ENCODE measurements at places on chromosomes 6 and 20.

- no peak for DNase-seq
Observed at GRCh38 chr6:69696273-69696672, 100.5 kb downstream of the LMBRD1 start.

DNA sequence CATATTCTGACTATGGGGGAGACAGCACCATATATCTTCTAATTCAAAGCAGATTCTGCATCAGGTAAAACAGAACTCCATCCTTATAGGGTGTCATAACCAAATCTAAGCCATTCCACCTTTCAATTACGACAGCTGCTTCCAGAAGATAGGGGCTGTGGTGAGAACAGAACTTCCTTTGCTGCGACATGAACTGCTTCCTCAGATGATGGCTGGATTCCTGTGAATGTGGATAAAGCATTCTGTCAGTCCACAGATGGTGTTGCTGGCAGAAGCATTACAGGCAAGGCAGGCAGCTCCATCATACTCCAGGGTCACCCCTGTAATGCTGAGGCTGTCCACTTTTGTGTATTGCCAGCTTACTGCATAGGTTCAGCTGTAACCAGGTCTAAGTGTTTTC is 172.1 kb upstream of the PROKR2 start:
- no peak for DNase-seq

- no peak for DNase-seq
Observed at GRCh38 chr20:7790189-7790588, 150.1 kb downstream of the HAO1 start.

DNA sequence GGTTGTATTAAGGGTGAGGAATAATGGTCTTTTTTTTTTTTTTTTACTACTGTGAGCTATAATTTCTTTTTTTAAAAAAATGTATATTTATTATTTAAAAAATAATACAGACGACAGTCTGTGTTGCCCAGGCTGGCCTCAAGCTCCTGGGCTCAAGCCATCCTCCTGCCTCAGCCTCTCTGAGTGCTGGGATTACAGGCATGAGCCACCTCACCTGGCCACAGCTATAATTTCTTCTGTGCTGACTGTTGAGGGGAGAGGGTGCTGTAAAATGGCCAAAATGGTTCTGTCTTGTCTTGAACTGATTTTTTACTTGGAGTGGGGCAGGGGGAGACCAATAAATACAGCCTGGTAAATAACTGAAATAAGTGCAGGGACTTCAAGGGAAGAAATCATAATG is 3.6 kb downstream of the SRSF3 start:
- DNase-seq = no peak

- no peak for DNase-seq
Observed at GRCh38 chr6:43945768-43946080, 175.7 kb downstream of the VEGFA start.

DNA sequence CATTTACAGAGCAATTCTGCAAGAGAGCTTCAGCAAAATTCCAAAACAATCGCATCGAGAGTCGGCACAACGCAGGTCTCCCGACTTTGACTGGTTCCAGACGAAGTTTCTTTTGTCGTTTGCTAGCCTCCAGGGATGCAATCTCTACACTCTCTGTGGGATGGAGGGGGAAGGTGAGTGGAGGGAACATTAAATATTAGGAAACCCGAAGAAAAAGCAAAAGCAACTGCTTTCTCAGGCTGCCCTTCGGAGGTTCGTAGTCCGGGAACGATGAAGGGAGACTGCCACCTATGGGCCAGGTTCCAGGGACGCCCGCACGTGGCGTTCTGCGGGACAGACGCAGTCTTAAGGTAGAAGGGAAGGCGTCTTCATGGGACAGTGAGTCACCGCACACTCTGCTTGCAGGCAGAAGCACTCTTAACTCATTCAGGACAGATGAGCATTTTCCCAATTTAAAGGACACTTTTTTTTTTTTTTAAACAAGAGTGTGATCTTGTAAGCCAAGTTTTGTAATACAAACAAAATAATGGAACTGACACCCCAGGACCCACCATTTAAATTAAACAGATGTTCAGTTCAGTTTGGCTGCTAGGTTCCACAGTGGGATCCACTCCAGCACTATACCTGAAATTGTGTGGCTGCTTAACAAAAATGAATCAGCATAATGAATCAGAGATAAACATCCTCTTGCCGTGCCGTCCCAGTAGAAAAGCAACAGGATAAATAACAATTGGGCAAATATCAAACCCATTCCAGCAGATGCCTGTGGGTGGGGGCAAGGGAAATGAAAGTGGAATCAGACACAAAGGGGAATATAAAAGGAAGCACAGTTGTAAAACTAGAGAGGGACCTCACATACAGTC is 65.8 kb upstream of the ARMC2 start:
- DNase-seq = peak; percentile 81

GRCh38 chr6:82040405-82041221 is 206.9 kb downstream of the IBTK start:
- peak; percentile 1 for DNase-seq

DNA sequence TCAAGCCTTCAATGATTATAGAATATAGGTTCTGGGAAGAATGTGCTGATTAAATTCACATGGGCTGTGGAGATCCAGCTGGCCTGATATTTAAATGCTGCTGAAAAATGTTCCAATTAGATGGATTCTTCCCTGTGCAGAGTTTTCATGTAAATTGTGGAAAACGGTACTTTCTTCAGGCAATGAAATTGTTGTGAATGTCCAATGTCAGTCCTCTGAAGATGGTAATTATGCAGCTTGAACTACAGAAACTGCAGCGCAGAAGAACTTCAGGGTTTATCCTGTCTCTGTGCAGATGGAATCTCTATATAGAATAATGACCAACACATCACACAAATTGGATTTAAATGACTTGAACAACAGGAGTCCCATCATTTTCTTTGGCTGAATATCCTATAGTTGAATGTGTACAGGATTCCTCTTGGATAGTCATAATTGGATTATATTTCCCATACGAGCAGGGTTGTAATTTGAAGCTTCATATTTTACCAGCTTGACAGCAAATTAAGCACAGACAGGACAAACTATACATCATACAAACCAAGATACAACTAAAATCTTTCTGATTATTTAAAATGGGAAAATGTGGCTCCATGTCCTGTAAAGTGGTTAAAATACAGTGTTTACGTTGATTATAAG is 82.3 kb downstream of the CAP2 start:
- no peak for DNase-seq

DNA sequence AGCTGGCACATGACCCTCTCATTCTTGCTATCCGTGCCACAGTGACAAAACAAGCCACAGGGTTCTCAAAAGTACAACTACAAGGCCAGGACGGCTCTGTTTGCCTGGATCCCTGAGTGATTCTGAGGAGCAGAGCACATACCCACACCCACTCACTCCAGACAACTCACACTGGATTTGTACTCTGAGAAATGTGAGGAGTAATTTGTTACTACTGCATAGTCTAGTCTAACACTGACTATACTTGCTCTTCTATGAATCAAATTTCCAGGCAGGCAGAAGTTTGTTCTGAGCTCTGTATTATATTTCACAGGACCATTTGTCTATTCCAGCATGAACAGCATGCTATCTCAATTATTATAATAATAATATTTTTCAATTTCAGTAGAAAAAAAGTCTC is 26.7 kb upstream of the SPTLC3 start:
- no peak for DNase-seq

DNA sequence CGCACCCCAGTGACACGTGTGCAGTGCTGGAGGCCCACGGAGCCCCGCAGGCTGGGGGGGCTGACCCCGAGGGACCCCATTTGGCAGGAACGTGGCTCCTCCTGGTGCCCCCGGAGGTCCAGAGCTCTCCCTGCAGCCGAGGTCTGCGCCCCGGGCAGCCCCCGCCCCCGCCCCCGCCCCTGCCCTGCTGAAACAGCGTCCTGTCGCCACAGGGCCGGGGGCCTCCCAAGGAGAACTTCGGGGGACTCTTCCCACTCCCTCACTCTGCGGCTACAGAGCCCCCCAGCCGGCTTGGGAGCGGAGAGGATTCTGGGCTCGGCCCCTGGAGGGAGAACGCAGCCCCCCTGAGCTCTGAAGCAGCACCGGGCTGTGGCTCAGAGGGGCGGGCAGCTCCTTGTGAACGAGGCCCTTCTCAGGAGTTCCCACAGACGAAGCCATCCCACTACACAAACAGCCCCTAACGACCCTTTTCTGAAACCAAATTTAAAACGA is 115.2 kb downstream of the DLL1 start:
- DNase-seq = no peak
